ENCODE measurements at places on chromosomes 4 and X.

DNA sequence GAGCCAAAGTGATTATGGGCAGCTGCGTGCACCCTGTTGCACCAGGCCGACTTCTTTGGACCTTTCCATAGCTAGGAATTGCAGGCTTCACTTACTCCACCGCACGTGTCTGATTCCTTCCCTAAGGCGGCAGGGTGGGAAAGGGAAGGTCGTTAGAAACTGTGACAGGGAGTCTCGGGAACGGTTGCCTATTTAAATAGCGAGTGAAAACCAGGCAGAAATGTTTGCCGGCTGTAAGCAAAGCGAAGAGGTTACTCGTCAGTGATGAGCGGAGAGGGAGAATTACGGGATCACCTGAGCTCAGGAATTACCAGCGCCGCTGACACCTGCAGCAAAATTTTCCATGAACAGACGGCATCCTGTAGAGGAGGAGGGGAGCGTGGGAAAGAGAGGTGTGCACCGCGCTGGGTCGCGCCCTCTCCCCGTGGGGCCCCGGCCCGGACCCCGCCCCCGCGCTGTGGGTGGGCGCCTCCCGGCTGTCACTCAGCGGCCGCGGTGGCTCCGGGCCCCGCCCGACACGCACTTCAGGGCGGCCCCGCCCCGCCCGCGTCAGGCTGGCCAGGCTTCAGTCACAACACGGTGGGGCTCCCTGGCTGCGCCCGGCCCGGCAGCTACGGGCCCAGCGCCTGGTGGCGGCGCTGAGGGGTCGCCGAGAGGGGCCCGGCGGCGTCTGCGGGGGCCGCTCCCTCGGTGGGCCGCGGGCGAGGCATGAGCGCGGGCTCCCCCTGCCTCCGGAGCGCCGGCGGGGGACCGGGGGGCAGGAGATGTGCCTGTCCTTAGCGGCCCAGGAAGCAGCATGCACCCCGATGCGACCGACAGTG, at the start of gene SNX25:
SNX25 (plus strand) TSS at position 568 of the 821 bp plus-strand sequence; CDS start at position 797, 229 bp downstream.
- peak; percentile 72 for DNase-seq

DNA sequence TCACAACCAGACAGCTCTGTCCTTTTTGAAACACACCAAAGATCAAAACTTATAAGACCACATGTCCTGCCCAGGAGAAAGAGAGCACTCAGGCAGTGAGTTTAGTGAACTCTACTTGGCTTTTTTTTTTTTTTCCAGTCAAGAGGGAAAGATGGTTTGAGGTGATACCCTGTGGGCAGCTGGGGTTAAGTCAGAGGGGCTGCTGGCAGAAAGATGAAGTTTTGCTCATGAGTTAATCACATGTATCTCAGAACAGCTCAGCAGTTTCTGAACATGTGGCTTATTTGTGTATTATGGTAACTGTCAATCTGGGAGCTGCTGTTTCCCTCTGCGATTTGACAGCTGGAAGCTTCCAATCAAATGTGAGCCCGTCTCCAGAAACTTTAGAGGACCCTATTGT, 56.4 kb upstream of the MAP3K15 start:
- no peak for DNase-seq

DNA sequence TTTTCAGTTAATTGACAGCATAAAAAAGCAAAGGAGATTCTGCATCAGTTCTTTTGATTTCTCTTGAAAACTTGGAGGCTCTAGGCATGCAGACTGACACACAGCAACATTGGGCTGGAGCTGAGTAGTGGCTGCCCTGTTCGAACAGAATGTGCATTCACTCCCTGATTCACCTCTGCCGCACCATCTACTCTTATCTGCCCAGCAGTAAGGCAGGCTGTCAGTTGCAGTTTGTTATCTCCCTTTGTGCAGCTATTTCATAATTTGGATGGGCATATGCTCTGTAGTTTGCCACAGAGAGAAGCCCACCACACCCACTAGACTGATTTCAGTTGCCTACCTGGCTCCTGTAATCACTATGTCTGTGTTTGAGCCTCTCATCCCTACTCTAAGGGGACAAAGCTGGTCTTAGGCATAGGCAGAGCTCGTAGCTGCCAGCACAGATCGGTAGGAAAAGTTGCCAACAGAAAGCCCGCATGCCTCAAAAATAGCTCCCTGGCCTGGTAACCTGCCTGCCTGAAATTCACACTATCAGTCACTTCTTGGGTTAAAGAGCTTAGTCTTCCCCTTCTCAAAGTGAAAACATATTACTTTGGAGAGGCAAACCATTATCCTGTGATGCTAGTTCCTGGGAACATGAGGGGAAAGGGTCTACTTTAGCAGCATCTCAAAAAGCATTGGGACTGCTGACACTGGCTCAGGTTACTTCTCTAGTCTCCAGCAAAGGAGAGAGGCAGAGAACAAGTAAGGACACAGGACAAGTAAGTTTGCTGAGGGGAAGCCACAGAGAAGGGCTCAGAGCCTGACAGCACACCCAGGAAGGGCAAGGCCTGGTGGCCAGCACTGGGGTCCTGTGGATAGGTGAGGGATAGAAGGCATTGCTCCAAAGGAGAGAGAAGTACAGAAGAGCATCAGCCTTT, 75.9 kb upstream of the TMEM164 start:
- DNase-seq: no peak

GRCh38 chrX:46380148-46380752, 165.0 kb downstream of the ZNF674 start:
- DNase-seq: no peak

- DNase-seq: no peak
Measured at GRCh38 chrX:119237562-119237942, 1.5 kb downstream of the PGRMC1 start.

GRCh38 chrX:11451151-11451550, 157.9 kb downstream of the AMELX start:
- no peak for DNase-seq
